Cardiac septum (tissue), 1 donor: ENCODE measurements at places on chromosomes 1 and 21.

DNA sequence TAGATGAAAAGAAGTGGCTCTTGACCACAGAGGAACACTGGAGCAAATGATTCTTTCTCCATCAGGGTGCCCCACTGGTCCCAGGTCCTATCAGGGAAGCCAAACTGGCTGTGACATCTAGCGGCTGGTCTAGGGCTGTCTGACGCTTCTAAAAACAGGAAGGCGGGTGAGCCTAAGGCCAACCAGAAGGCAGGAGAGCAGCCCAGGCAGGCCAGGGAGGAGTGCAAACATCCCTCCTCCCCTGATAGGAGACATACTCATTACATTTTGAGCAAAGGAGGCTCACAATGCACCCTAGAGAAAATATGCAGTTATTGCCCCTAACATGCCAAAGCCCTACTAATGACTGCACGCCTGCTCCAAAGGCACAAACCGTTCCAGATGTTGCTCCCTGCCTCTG is 10.4 kb upstream of the FOXE3 start:
- DNase-seq, result no peak

DNA sequence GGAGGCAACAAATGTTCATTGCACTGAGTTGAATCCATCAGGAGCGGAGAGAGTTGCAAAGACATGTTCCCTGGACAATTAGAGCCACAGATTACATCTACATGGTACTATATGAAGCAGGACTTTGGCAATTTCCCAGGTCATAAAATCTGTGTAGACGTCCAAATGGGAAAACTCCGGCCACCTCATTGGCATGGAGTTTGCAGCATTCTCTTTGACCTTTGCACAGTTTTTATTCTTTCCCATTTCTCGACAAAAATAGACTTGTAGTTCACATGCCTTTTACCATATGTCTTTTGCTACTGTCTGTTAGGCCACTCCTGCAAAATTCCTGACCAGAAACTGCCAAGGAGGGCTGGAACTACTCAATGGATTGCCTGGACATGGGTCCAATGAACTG is 48.2 kb downstream of the UBE2T start:
- no peak for DNase-seq

GRCh38 chr1:13931226-13931625 is 231.2 kb downstream of the PRDM2 start:
- no peak for DNase-seq

DNA sequence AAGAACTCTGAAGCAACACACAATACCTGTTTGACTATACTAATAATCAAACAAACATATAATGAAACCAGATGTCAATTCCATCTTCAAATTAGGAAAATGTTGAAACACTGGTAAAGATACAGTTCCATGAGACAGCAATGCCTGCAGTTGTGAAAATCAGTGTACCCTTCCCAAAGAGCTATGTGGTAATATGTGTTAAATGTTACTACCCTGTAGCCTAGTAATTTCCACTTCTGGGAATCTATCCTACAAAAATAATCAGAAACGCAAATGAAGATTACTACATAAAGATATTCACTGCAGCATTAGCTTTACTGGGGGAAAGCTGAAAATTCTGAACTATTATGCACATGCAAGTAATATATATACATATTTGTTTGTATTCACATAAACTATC is 16.9 kb downstream of the GLIS1 start:
- DNase-seq, result no peak

GRCh38 chr1:26170472-26170821 is 739 bp downstream of the ZNF593 start:
- no peak for DNase-seq

DNA sequence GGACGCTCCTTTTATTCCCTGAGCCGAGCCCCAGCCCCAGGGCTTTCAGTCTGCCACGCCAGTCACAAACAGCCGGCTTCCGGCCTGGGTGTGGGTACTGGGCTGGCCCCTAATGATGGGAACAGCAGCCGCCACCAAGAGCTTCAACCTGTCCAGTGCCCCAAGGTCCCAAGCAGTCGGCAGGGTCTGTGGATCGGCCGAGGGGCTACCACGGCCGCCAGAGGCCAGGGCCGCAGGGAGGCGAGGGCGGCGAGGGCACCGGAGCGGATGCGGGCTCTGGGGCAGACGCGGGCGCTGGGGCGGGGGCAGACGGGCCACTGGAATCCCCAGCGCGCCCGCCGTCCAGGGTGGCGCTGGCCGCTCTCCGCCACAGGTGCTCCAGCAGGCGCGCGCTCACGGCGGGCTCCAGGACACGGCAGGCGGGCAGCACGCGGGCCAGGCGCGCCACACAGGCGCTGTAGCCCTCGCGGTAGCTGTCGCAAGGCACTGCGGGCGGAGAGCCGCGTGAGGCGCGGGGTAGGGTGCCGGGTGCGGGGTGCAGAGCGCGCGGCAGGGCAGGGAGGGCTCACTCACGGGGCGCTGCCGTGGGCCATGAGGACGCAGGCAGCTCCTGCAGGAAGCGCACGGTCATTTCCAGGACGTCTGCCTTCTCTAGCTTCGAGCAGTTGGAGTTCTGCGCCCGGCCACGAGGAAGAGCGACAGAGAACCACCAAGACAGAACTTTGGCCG is 887 bp downstream of the HES2 start:
- DNase-seq, result no peak

GRCh38 chr1:210259561-210259960 is 27.0 kb downstream of the SERTAD4 start:
- DNase-seq, result no peak

GRCh38 chr1:43937179-43937865 is 3.7 kb downstream of the ARTN start:
- no peak for DNase-seq

DNA sequence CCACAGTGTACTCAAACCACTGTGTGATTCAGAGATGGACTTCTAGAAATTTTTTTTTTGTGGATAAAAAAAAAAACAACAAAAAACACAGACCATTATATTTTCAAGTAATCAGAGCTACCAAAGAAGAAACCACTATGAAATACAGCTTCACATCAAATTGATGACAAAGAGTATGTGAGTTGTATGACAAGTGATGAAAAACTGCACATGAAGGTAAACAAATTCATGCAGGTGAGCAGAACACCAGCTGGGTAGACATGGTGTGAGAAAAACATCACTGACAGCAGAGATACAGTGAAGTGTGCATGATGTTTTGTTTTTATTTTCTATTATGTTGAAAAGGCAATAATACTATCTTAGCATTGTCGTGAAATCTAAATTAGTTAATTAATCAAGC is 8.0 kb upstream of the PTPRC start:
- DNase-seq, result no peak

DNA sequence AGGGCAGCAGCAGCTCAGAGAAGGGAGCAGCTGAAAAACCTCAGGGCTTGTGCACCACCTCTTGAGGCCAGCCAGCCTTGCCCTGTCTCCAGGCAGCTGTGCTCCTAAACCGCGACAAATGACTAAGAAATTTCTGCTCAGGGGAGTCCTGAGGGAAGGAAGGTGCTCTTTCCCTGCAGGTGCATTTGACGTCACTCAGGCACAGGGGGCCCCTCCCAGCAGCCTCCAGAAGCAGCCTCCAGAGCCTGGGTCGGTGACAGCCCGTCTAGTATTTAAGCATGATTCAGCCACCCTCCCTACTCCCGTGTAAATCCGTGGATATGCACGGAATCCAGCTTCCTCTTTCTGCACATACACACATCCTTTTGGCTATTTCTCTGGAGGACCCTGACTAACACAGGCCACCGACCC is 560.5 kb downstream of the KIF26B start:
- DNase-seq, result no peak

DNA sequence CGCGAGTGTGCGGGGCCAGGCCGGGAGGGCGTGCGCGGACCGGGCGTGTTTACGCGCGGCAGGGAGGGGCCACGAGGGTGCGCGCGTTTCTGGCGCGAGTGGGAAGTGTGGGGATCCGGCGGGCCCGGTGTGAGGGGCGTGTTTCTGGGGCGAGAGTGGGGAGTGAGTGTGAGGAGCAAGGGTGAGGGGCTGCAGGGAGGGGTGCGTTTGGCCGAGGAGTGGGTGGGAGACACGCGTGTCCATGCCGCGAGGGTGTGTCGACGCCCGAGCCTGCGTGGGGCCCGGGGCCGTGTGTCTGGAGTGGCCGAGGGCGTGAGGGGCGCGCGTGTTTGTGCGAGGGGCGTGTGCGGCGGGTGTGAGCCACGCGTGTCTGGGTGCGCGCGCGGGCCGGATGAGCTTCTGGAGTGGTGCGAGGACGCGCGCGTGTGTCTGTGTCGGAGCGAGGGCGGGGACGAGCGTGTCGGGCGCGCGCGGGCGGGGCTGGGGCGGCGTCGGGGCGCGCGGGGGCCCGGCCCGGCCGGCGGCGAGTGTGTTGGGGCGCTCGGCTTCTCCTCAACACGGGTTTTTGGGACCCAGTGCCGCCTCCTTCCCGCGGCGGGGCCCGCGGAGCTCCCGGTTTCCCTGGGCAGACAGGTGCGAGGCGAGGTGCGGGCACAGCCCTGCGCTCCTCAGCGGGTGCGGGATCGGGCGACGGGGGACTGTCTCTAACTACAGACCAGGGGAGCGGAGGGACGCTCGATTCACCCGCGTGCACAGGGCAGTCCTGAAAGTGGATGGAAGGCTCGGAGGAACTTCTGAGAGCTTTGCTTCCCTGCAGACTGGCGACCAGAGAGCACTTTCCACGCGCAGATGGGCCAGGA is 65.8 kb upstream of the VAMP3 start:
- peak; percentile 72 for DNase-seq

DNA sequence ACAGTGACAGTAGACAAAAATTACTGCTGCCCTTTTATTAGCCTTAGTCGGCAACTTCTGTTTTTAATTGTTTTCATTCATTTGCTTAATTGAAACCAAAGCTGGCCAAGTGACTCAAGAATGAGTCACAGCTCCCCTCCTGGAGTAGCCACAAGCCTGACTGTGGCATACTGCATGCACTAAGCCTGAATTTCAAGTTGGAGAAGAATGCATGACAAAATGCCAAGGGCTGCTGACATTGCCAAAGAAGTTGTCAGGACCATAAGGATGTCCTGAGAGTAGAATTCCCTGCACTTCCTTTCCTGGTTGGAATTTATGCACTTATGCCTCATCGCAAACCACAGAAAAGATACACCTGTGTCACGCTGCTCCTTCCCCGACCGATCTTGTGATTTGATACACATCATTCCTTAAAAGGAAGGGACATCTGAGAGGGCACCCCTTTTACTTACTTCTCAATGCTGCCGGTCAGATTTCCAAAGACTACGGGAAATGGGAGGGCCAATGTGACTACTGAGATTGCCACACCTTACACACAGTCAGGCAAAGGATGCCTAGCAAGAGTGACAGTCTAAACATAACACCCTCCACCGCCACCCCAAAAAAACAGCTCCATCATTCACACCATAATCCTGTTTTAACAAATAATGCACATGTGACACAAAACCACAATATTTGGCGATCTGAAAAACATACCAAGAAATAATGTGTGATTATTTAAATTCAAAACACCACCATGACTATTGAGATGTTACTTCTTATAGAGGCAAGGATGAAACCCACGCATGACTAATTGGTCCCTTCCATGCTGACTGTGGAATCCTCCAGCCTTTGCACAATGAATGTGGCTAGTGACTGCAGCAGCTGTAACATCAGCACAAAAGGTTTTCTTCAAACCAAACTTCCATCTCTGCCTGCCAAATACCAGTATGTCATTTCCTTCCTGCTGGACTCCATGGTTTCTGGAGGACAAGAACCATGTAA is 28.2 kb downstream of the VAV3 start:
- DNase-seq, result peak; percentile 79

GRCh38 chr1:69016468-69016867 is 519.6 kb upstream of the DEPDC1 start:
- no peak for DNase-seq

GRCh38 chr1:34425046-34425445 is 248.3 kb downstream of the C1orf94 start:
- DNase-seq, result no peak

- no peak for DNase-seq
These were observed 16.2 kb upstream of the CACHD1 start for GRCh38 chr1:64453688-64454087.

DNA sequence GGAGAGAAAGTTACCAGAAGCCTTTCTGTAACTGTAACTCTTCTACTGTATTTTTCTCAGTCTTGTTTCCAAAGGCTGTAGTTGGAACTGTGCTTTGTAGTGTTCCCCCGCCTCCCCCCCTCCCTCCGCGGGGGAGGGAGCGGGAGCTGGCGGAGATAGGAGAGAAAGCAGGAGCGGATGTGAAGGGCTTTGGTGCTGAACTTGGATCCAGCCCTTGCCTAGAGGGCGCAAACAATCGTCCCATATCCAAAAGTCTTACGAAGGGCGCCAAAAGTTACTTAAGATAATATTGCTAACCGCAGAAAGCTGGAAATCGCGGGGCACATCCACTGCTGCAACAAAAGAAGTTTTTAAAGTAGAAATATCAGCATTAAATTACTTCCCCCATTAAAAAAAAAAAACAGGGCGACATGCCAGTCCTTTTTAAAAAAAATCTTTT is 2.4 kb upstream of the NFIA start:
- peak; percentile 87 for DNase-seq

DNA sequence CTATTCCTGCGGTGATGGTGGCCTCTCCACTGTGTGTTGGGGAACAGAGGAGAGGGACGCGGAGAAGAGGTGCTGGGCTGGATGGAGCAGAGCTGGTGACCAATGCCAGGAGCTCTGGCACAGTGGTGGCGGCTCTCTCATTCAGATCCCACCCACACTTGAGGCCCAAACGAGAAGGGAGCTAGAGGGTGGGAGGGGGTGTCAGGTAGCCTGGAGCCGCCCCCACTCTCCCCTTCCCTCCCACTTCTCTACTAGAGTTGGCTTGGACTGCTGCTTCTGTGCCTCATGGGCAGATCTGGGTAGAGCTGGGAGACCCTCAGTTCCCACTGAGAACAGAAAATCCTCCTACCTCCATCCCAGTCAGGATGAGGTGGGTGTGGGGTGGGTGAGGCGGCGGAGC is 3.5 kb downstream of the TTC39A start:
- no peak for DNase-seq

GRCh38 chr1:204455063-204455830 is 39.4 kb downstream of the PIK3C2B start:
- DNase-seq, result no peak

GRCh38 chr1:232589812-232590743 is 39.9 kb downstream of the SIPA1L2 start:
- DNase-seq, result no peak

- DNase-seq, result no peak
These were observed 402.1 kb downstream of the SETD4 start for GRCh38 chr21:35658242-35658641.

- no peak for DNase-seq
These were observed 33.4 kb downstream of the DIPK1A start for GRCh38 chr1:92927870-92928269.

GRCh38 chr1:91526496-91526895 is 25.8 kb downstream of the CDC7 start:
- DNase-seq, result no peak
